C1 segment of cervical spinal cord (tissue), 14 donors: ENCODE measurements at places on chromosomes 5 and 9.

DNA sequence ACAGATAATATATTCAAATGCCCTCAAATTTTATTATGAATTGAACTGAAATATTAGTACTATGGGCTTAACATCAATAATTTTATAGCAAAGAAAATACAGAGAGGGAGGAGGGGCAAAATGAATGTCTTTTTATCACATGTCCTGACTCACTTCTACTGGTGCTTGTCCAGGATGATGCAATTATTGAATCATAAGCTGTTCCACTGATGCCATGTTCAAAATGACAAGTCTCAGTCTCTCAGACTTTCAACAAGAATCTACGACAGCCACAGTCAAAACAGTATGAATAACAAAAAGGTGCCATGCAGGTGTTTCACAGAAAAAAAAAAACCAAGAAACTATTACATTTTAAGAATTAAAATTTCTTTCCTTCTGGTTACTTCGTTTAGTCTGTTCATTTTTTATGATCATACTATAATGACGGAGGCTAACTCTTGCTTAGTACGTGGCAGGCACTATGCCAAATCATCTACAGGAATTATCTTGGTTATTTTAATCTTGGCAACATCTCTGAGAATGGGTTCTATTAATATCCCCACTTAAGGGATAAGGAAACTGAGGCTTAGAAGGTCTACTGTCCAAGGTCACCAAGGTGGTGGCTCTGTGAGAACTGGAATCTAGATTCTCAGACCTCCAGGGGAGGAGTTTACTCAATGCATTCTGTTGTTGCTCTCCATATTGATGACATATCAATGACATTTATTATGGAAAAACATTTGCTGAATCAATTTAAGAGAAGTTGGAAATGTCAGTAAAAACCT, 61.5 kb downstream of the NR3C1 start:
- DNase-seq = no peak

- DNase-seq = no peak
These were observed 37.1 kb upstream of the KCNMB1 start for GRCh38 chr5:170426149-170426767.

DNA sequence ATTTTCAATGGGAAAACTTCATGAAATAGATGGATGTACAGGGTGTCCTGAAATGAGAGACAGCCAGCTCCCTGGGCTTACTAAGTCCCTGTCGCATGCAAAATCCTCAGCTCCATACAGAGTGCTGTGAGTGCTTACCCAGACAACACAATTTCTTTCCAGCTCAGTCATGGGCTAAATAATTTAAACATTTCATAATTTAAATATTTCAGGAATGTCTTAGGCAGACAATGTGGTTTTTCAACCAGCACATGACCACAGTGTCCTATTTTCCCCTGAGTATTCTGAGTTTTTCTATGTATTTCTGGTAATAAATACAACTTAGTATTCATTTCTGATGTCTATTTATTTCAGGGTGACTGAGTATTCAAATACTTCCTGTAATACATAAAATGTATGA, 188.5 kb upstream of the SNX2 start:
- DNase-seq = no peak

DNA sequence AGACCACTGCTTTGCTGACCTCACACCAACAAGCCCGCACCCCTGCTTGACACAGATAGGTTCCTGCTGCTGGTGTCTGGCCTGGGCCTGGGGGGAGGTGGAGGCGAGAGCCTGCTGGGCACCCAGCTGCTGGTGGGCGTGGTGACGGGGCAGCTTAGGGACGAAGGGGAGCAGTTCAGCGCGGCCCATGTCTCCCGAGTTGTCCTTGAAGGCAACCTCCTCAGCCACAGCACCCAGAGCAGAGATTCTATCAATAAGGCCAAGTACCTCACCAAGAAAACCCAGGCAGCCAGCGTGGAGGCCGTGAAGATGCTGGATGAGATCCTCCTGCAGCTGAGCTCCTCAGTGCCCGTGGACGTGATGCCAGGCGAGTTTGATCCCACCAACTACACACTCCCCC, 313.3 kb downstream of the NR2F1-AS1 start:
- no peak for DNase-seq

- no peak for DNase-seq
These were observed 50.3 kb downstream of the FYB1 start for GRCh38 chr5:39169081-39169480.

DNA sequence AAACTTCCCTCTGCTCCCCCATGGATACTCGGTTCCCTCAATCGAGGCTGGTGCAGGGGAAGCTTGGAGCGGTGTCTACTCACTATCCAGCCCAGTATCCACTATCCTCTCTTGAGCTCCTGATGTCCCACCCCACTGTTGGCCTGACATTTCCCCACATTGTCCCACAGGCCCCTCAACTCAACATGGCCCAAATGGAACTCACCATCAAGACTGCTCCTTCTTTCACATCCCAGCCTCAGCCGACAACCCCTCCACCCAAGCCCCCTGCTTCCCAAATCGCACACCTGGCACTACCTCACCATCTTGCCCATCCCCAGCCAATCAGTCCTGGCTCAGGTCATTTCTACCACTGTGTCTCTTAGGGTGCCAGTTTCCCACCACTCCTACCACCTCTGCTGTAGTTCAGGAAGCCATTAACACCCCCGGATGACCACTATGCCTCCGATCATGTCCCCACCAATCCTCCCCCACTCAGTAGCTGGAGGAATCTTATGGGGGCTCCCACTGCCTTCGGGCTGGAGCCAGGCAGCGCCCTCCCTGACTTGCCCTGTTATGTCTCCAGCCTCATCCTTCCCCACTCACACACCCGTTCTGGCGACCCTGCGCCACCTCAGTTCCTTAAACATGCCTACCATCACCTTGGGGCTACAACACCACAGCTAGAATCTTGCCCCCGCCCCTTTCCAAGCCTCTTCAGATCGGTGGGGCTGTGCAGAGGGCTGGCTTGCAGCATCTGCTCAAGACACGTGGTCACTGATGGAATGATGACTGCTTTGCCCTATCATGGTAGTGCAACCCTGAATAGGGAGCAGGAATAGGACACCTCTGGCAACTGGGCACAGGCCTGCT, 273.6 kb downstream of the FSTL4 start:
- no peak for DNase-seq

DNA sequence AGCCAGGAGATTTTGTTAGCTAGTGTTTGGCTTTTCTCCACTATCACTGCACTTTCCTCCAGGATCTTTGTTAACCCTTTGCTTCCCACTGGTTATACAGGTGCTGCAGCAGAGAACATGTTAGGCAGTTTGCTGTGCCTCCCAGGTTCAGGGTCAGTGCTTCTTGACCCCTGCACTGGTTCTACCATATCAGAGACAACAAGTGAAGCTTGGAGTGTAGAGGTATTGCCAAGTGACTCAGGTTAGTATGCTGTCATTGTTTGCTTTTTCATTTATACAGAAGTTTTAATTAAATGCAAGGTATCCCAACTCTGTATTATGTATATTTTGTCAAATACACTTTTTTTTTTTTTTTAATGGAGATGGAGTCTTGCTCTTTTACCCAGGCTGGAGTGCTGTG, 68.4 kb downstream of the GAPVD1 start:
- DNase-seq = no peak

DNA sequence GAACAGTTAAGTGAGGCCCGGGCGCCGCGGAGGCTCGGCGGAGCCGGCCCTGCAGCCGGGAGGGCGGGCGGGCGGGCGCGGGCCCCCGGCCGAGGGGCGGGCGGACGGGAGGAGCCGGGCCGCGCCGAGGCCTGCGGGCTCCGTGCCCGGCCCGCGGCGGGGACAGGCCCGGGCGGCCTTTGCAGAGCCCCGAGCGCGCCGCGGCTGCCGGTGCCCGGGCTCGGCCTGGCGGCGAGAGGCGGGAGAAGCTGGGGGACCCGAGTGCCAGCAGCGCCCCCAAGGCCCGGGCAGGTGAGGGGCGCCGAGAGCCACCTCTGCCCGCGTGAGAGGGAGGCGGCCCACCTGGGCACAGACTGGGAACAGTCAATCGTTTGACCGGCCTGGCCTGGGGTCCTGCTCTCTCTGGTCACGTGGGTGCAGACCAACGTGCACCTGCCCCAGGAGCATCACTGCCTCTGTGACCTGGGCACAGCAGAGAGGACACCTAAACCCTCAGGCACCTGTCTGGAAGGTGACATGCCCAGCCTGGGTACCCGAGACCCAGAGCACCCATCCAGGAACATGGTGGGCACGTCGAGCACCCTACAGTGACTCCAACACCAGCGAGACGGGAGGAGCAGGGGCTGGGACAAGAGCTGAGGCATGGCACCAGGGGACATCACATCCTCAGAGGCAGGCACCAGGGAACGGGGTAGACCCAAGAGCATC, 531 bp downstream of the MVB12B start:
- no peak for DNase-seq

- DNase-seq = no peak
These were observed 12.7 kb upstream of the TMEM161B start for GRCh38 chr5:88281322-88281721.

DNA sequence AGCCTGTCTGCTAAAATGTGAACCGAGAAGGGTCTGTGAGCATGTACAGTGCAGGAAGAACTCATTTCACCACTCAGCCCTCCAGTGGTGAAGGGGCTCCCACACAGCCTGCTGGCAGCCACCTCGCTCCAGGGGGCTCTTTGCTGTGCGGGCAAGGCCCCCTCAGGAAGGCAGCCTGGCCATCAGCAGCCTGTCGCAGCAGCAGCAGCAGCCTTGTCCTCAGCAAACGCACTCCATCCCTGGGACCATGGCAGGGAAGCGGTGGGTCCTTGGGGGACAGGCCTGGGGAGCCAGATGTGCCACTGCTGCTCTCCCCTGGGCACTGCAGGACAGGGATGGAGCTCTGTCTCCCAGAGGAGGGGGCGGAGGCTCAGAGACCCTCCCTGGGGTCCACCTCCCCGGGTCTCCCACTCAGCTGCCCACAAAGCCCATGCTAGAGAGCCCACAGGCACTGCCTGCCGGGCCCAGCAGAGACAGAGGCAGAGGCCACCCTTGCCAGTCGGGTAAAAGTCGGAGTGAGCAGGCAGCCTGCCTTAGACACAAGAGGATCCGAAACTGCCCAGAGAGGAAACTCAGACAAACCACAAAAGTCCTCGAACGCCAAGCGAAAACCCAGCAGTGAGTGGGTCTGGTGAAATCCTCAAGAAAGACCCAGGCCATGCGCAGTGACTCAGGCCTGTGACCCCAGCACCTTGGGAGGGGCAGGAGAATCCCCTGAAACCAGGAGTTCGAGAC, 8.0 kb downstream of the BRD3 start:
- DNase-seq = no peak

- DNase-seq = no peak
These were observed 1.7 kb downstream of the CKMT2 start for GRCh38 chr5:81234801-81235200.

GRCh38 chr9:87793292-87793691, 67.4 kb downstream of the CTSL start:
- DNase-seq = no peak

DNA sequence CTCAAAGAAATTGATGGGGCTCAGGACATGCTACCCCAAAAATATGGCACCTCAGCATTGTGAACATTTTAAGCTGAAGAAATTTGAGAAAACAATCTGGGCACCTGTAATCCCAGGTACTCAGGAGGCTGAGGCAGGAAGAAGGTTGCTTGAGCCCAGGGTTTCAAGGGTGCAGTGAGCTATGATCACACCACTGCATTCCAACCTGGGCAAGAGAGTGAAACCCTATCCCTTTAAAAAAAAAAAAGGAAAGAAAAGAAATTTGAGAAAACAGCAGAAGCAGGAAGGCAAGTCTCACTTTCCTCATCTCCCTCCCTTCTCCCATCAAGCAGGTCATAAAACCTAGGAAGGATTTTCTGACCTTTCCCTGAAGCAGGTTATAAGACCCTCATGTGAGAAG, 23.6 kb downstream of the TPD52L3 start:
- DNase-seq = no peak

- no peak for DNase-seq
These were observed 170.2 kb upstream of the POU5F2 start for GRCh38 chr5:93911609-93912008.

DNA sequence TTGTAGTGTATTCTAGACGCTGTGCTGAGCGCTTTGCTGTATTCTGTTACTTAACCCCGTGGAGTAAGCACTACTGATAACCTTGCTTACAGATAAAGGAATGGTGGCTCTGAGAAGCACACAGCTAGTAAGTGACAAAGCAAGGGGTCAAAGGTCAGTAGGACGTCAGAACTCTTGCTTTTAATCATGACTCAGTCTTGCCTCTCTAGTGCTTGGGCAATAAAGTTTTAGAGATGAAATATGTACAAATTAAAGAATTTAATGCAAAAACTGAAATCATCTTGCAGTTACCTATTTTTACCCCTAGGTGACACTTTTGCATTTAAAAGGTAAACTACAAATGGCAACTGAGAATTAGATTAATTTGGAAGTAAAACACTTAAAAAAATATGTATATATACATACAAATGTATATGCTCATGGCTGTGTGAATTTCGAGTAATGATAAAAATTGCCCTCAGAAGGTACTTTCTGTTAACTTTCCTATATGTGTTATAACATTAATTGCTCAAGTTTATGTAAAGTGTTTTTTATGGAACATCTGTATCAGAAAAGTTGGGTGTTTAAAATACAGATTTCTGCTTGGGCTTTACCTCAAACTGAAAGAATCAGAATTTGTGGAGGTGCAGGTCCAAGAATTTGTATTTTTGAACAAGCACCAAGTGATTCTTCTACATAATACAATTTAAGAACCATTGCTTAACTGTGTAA, 175.1 kb upstream of the DAB2 start:
- no peak for DNase-seq

GRCh38 chr9:86253577-86253976, 5.9 kb downstream of the C9orf153 start:
- DNase-seq = no peak
